ENCODE measurements at places on chromosomes 4 and X.

GRCh38 chr4:159899596-159899995, 796.7 kb downstream of the RAPGEF2 start:
- DNase-seq = no peak

DNA sequence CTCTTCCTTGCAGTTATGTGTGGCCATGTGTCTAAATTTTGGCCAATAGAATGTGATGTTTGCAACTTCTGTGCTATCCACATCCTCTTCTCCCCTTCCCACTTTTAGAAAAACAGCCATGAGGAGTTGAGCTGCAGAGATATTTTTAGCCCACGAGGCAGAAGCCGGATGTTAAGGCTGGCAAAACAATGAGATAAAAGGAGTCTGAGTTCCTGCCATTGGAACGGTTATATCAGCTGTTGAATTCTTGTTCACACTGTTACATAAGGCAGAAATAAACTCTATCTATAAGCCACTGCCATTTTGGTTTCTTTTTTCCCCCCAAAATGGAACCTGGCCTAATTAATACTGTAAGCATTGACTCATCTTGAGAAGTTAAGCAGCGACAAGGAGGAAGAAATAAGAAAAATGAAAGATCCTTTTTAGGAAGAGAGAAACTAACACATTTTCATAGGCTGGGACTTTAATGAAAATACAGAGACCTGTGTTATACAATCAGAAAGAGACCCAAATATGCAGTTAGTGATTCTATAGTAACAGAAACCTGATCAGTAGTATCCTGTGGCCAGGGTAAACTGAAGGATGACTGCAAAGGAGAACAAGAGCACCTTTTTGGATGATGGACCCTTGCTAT, 200.5 kb downstream of the INPP4B start:
- DNase-seq = no peak

DNA sequence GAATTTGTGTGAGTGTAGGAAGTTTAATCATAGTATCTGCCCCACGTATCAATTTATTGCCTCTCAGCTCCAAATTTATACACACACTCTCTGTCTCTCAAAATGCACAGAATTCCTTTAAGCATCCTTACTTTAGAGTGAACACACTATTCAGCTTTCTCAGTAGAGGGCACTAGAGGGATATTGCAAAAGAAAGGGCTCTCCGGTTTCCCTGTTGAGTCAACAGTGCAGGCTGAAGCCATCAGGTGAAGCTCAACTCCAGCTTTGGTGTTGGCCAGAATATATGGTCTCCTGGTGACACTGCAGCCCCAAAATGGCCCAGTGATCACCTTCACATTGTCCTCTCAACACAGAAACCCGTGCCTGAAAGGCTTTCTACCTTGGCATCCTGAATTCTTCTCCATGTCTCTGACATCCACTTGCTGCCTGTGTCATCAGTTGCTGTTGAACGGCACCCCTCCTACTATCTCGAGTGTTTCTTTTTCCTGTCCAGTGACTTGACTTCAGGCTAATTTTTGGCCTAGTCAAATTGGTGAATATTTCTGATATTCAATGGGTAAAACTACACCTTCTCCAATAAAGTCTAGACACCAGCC, 670.5 kb downstream of the GABRG1 start:
- peak; percentile 60 for DNase-seq

DNA sequence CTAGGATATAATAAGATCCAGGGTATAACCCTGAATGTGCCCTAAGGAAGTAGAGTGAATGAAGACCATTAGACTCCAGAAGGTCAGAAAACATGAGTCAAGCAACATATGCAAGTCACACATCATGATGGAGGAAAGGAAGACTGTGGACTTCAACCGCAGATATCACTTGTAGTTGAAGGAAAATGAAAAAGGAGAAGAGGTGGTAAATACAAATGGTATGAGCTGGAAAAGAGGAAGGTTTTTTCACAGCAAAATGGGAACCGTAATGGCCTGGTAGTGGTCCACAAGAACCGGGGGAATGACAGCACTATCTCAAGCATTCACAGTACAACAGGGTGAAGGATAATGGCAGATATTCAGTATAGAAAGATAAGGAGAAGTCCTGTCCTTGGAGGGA, 5.2 kb upstream of the SCFD2 start:
- no peak for DNase-seq

GRCh38 chrX:13092455-13092941, 48.1 kb upstream of the FAM9C start:
- no peak for DNase-seq

DNA sequence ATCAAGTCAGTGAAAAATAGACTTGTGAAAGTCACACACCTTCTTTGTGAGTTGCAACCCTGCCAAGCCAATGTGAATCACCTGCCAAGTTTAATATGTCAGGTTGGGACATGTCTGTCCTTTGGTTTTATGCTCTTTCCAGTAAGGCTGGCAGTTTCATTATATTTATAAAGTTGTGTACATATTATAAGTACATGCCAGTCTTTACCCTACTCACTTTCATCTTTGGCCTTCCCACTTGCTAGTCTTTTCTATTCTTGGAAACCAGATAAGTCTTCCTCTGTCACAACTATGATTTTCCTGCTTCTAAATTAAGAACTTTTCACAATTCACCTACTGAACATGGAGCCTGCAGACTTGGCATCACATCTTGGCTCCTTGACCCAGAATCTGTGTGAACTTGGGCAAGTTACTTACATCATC, 680.7 kb upstream of the BOD1L1 start:
- DNase-seq = no peak

DNA sequence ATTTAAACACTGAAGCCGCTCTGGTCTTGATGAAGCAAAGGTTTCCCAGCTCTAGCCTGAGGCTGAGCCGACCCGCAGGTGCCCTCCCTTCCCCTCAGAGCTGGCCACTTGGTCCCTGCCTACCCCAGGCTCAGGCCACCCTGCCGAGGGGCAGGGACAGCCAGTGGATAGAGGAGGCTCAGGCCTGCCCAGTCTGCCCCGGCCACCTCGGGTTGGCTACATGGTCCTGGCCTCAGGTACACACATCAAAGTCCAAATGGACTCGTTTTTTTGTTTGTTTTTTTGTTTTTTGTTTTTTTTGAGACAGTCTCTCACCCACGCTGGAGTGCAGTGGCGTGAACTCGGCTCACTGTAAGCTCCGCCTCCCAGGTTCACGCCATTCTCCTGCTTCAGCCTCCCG, 23.8 kb downstream of the TACC3 start:
- DNase-seq = no peak

- DNase-seq = no peak
Observed at GRCh38 chr4:122259849-122260248, 107.7 kb downstream of the BLTP1 start.

DNA sequence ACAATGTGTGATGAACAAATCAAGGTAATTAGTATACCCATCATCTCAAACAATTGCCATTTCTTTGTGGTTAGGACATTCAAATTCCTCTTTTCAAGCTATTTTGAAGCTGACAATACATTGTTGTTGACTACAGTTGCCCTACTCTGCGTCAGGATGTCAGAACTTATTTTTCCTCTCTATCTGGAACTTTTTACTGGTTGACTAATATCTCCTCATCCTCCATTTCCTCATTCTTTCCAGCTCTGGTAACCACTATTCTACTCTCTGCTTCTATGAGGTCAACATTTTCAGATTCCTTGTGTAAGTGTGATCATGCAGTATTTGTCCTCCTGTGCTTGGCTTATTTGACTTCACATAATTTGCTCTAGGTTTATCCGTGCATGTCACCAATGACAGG, 240.5 kb upstream of the HS3ST1 start:
- no peak for DNase-seq
